ENCODE measurements at places on chromosomes 6 and 20. TPM values are rescaled to one million over a fixed set of nuclear protein-coding genes. Genes with fewer than 3 reads are reported as not detected.

The PRL gene
- total RNA-seq, result not detected

The TRAPPC3L gene
- total RNA-seq, result not detected

The F13A1 gene
- 13.0 TPM for total RNA-seq

The SNX9 gene
- total RNA-seq, result 59.1 TPM

The ZNF334 gene
- 19.8 TPM for total RNA-seq

The FRS3 gene
- 6.6 TPM for total RNA-seq

The ECT2L gene
- total RNA-seq, result not detected

The DEFB132 gene
- total RNA-seq, result not detected

The TMEM217 gene
- not detected for total RNA-seq

The BPIFB1 gene
- total RNA-seq, result not detected

The TMC2 gene
- not detected for total RNA-seq

Measured in Peyer's patch (tissue), 4 donors.